ENCODE measurements at places on chromosomes 1 and 21. TPM values are rescaled to one million over a fixed set of nuclear protein-coding genes. Genes with fewer than 3 reads are reported as not detected.

CRYBG2 gene
- total RNA-seq: 0.27 TPM

WRAP73 gene
- total RNA-seq: 17.4 TPM

CELA2B gene
- 0.45 TPM for total RNA-seq

RPE65 gene
- not detected for total RNA-seq

KIF14 gene
- 0.60 TPM for total RNA-seq

OR2M4 gene
- not detected for total RNA-seq

VTCN1 gene
- total RNA-seq: 0.23 TPM

CAMK1G gene
- total RNA-seq: 0.72 TPM

PGLYRP4 gene
- total RNA-seq: not detected

S100A3 gene
- 2.3 TPM for total RNA-seq

CSMD2 gene
- 2.4 TPM for total RNA-seq

BMP8A gene
- not detected for total RNA-seq

CLSTN1 gene
- total RNA-seq: 85.3 TPM

TRIM46 gene
- total RNA-seq: 3.4 TPM

FAM72D gene
- total RNA-seq: 0.24 TPM

FCGR3B gene
- 13.4 TPM for total RNA-seq

DNALI1 gene
- total RNA-seq: 6.2 TPM

SPRR2A gene
- not detected for total RNA-seq

TSPAN1 gene
- 3.2 TPM for total RNA-seq

SAMD13 gene
- 0.45 TPM for total RNA-seq

FAAH gene
- total RNA-seq: 7.3 TPM

ENAH gene
- total RNA-seq: 148 TPM

RABIF gene
- 7.5 TPM for total RNA-seq

MYCL gene
- total RNA-seq: 1.2 TPM

C1orf141 gene
- total RNA-seq: not detected

OR2T35 gene
- not detected for total RNA-seq

PAPPA2 gene
- 4.3 TPM for total RNA-seq
